ENCODE measurements at places on chromosomes 6 and 20.

- no peak for DNase-seq
Measured at GRCh38 chr6:108100003-108100402, 25.5 kb upstream of the OSTM1 start.

GRCh38 chr6:25756382-25757363 is 2.1 kb downstream of the SLC17A4 start:
- no peak for DNase-seq

GRCh38 chr20:46740214-46740609 is 30.8 kb downstream of the SLC2A10 start:
- DNase-seq = no peak

- DNase-seq = no peak
Measured at GRCh38 chr20:22818636-22819035, 216.5 kb upstream of the SSTR4 start.

GRCh38 chr6:110341663-110342596 is 16.2 kb downstream of the METTL24 start:
- no peak for DNase-seq

Data from stimulated activated CD4-positive, alpha-beta T cell treated with anti-CD3 and anti-CD28 coated beads, Interleukin-1b, Interleukin-23, amount 100 ng/mL, for 4 hours (primary cell).